Osteoblast (primary cell): ENCODE measurements at places on chromosomes 7 and 10. TPM values are rescaled to one million over a fixed set of nuclear protein-coding genes. Genes with fewer than 3 reads are reported as not detected.
A peak's percentile ranks its signal among the peaks of the same experiment; 100 is the strongest.

Gene CYP2E1
- total RNA-seq, result 1.5 and 1.8 TPM in 2 replicates

Gene PHYHIPL
- not detected in 2 replicates for total RNA-seq

Gene PRKCQ
- total RNA-seq, result not detected in 2 replicates

Gene ETV1
- 15.9 and 22.4 TPM in 2 replicates for total RNA-seq

Gene TMEM130
- total RNA-seq, result 0.88 and 1.1 TPM in 2 replicates

Gene LRRN3
- 2.2 and 2.4 TPM in 2 replicates for total RNA-seq

Gene HMX2
- total RNA-seq, result not detected in 2 replicates

DNA sequence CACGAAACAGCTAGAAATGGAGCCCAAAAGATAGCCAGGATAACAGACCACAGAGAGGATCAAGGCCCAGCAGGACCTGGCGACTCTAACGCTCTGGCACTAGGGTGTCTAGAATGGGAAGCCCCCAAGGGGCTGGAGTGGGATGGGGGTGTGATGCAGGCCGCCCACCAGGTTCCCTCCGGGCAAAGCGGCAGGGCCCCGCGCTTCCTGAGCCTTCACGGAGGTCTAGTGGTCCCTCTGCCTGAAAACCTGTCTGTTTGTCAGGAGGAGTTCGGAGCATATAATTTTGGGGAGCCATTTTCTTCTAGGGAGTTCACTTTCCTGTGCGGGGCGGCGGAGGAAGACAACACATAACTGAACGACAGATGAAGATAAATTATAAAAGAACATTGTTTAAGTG is 48.2 kb upstream of the FXYD4 start:
- peaks cover 9% of the 10 kb centered on the region for H3K27me3 ChIP-seq
- DNase-seq, result peak; percentile 61
- H3K4me1 ChIP-seq, result no peaks in the 10 kb centered on the region
- no peaks in the 10 kb centered on the region for H3K36me3 ChIP-seq
- H3K27ac ChIP-seq, result no peak overlapping the region

DNA sequence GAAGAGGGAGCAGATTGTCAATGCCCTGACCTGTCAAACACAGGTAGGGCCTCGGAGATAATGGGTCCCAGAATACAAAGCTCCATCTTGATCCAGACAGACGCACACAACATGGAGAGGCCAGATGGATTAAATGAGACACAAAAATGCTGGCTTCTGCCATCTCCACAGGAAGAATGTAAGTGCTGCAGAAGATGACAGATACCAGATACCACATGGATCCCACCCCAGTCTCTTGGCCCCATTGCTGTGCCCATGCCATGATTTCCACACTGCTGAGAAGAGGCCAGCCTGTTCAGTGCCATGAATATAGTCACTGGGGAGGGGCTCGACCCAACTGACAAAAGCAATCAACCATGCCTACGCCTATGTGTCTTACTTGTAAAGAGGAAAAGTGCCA is 487.9 kb downstream of the PARD3 start:
- no peak overlapping the region for H3K27ac ChIP-seq
- H3K4me1 ChIP-seq, result peaks cover 17% of the 10 kb centered on the region
- DNase-seq, result no peak
- H3K36me3 ChIP-seq, result no peaks in the 10 kb centered on the region
- no peak overlapping the region for H3K4me3 ChIP-seq

GRCh38 chr10:71887743-71888142 is 36.7 kb upstream of the PSAP start:
- H3K4me1 ChIP-seq, result peaks cover 11% of the 10 kb centered on the region
- H3K27me3 ChIP-seq, result peaks cover 4% of the 10 kb centered on the region
- no peak for DNase-seq

DNA sequence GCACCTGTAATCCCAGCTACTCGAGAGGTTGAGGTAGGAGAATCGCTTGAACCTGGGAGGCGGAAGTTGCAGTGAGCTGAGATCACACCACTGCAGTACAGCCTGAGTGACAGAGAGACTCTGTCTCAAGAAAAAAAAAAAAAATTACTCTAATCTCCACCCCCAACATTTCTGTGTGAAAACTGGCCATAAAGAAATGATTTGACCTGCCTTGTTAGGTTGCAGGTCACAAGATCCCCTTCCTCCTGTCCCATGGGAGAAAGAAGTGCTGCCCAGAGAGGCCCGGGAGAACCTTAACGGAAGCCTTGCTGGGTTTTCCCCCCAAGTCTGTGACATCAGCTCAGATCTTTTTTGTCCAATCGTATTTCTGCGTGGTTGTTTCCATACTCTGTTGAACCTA is 8.7 kb upstream of the CALHM1 start:
- no peak overlapping the region for H3K4me3 ChIP-seq
- H3K27ac ChIP-seq, result no peak overlapping the region
- H3K27me3 ChIP-seq, result no peaks in the 10 kb centered on the region
- H3K4me1 ChIP-seq, result no peaks in the 10 kb centered on the region

- no peaks in the 10 kb centered on the region for H3K27me3 ChIP-seq
- peak; percentile 17 for DNase-seq
- H3K27ac ChIP-seq, result no peak overlapping the region
- no peaks in the 10 kb centered on the region for H3K4me1 ChIP-seq
Observed at GRCh38 chr7:156460858-156461627, 179.5 kb upstream of the RNF32 start.

DNA sequence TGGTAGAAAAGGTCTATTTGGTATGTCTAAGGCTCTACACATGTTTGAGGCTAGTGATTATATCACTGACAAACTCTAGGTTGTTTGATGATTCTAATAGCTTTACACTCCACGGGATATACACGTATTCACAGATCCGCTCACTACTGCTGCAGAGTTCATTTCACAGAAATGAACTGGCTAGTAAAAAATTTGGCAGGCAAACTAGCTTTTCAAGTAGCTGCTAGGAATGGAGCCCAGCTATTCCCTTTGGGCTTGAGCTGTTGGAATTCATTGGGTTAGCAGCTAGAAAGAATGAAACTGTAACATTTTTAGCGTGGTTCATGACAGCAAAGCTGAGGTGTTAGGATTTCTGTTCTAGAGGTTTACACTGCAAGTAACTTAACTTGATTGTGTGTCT is 37.6 kb downstream of the R3HCC1L start:
- H3K4me1 ChIP-seq, result peaks cover 18% of the 10 kb centered on the region
- peak overlapping the region; percentile 4 for H3K27ac ChIP-seq
- no peaks in the 10 kb centered on the region for H3K36me3 ChIP-seq
- peak overlapping the region; percentile 54 for H3K4me3 ChIP-seq

DNA sequence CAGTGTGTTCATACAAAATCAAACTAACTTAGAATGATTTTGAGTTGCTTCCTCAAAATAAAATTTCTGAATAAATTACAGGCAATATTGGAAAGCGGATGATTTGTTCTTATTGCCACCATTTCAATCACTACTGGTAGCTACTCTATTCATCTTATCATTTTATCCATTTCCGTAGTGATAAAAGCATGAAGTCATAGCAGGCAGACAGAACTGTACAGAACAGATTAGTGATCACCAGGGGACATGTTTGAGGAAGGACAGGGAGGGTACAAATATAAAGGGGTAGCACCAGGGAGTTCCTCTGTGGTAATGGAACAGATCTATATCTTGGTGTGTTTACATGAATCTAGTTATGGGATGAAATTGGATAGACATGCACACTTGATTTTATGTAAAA is 138.5 kb downstream of the WNT2 start:
- no peak for DNase-seq
- H3K4me1 ChIP-seq, result peaks cover 16% of the 10 kb centered on the region
- H3K4me3 ChIP-seq, result no peak overlapping the region
- H3K27ac ChIP-seq, result no peak overlapping the region
- no peaks in the 10 kb centered on the region for H3K36me3 ChIP-seq

- peaks cover 71% of the 10 kb centered on the region for H3K4me1 ChIP-seq
- DNase-seq, result no peak
- H3K27ac ChIP-seq, result peak overlapping the region; percentile 81
- no peaks in the 10 kb centered on the region for H3K36me3 ChIP-seq
- H3K4me3 ChIP-seq, result no peak overlapping the region
Observed at GRCh38 chr7:139726485-139726869, 51.3 kb downstream of the HIPK2 start.

DNA sequence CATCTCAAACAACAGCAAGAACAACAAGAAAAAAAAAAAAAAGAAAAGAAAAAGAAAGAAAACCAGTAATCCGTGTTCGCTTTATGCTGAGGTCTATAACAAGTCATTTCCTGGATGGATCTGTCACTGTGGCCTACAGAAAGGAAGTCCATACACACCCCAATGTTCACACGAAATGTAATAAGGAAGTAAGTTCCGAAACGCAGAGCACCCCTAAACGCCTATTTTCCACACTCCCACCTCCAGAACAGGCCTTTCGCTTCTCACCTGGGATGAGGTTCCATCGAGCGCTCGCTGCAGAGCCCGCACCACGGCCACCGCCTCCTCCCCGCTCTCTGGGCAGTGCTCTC is 735 bp downstream of the ZNF394 start:
- peak overlapping the region; percentile 93 for H3K27ac ChIP-seq
- peak overlapping the region; percentile 97 for H3K4me3 ChIP-seq
- DNase-seq, result peak; percentile 74
- H3K27me3 ChIP-seq, result no peaks in the 10 kb centered on the region
- H3K4me1 ChIP-seq, result peaks cover 11% of the 10 kb centered on the region
- peaks cover 20% of the 10 kb centered on the region for H3K36me3 ChIP-seq

GRCh38 chr7:51430480-51431086 is 114.0 kb upstream of the COBL start:
- H3K36me3 ChIP-seq, result no peaks in the 10 kb centered on the region
- DNase-seq, result peak; percentile 63
- no peak overlapping the region for H3K4me3 ChIP-seq
- H3K4me1 ChIP-seq, result no peaks in the 10 kb centered on the region

DNA sequence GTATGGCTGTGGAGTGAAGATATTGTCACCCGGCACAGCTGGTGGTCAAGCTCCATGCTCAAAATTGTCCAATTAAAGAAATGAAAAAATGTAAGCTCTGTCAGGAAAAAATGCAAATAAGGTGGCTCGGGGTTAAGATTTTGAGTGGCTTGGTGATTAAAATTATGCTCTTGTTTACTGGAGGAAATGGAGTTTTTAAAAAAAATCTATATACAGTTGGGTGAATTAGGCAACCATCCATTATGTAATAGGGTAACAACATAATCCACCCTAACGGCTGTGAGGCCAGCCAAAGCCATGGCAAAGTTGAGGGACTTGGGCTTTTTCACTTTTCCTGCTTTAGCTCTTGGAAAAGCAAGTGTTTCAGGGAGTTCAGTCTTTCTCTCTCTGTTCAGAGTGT is 260.8 kb upstream of the HABP2 start:
- DNase-seq, result no peak
- no peak overlapping the region for H3K4me3 ChIP-seq
- H3K36me3 ChIP-seq, result no peaks in the 10 kb centered on the region
- no peaks in the 10 kb centered on the region for H3K4me1 ChIP-seq
- H3K27ac ChIP-seq, result no peak overlapping the region
- H3K27me3 ChIP-seq, result peaks cover 8% of the 10 kb centered on the region

GRCh38 chr7:16356301-16356958 is 64.9 kb downstream of the CRPPA start:
- DNase-seq, result peak; percentile 47
- no peaks in the 10 kb centered on the region for H3K36me3 ChIP-seq
- H3K4me1 ChIP-seq, result no peaks in the 10 kb centered on the region
- H3K4me3 ChIP-seq, result no peak overlapping the region
- H3K27me3 ChIP-seq, result no peaks in the 10 kb centered on the region
- no peak overlapping the region for H3K27ac ChIP-seq

DNA sequence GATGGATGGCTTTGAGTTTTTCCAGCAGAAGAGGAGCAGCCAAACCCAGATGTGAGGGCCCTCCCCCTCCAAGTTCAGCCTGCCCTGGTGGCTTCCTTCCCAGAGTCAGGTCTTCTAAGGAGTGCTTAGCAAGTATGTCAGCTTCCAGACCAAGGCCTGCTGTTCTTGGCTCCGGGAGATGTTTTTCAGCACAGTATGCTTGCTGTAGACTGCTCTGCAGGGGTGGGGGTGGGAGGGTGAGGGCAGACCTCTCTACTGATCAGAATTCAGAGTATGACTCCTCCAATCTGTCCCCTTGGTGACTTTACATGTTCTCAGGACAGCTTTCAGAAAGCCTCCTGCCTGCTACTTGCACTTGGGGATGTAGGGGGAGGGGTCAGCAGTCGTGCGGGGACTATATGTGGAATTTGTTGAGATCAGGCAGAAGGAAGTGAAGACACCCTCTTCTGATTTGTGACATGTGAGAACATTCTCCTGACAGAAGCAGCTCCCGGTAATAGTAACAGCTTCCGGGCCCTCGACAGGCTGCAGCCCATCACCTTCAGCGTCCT is 516.4 kb upstream of the ZMIZ1 start:
- H3K4me3 ChIP-seq, result no peak overlapping the region
- H3K27ac ChIP-seq, result no peak overlapping the region
- no peaks in the 10 kb centered on the region for H3K36me3 ChIP-seq
- peaks cover 10% of the 10 kb centered on the region for H3K27me3 ChIP-seq
- peaks cover 5% of the 10 kb centered on the region for H3K4me1 ChIP-seq

DNA sequence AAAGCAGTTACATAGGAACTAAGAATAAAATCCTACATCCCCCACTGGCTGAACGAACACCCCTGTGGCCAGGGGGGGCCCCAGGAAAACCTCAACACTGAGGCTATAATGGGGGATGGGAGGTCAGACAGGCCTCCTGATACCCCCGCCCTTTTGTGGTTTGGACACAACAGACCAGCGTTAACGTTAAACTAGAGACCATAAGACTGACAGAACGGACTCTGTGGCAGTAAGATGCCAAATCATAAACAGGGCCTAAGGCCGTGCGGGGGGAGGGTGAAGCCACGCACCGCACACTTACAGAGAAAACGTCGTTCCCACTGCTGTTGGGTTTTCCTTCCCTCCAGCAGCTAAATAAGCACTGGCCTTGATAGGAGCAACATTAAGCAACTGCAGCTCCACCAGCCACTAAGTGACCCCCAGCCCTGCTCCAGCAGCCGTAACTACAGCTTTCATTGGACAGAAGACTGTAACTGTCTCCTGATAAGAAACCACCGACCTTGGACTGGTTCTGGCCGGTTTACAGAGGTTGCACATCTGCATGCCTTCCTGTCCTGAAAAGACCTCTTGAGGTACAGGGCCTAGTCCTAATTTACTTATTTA is 3.4 kb upstream of the PPP2R2D start:
- H3K27ac ChIP-seq, result no peak overlapping the region
- no peak overlapping the region for H3K4me3 ChIP-seq
- peaks cover 11% of the 10 kb centered on the region for H3K4me1 ChIP-seq

DNA sequence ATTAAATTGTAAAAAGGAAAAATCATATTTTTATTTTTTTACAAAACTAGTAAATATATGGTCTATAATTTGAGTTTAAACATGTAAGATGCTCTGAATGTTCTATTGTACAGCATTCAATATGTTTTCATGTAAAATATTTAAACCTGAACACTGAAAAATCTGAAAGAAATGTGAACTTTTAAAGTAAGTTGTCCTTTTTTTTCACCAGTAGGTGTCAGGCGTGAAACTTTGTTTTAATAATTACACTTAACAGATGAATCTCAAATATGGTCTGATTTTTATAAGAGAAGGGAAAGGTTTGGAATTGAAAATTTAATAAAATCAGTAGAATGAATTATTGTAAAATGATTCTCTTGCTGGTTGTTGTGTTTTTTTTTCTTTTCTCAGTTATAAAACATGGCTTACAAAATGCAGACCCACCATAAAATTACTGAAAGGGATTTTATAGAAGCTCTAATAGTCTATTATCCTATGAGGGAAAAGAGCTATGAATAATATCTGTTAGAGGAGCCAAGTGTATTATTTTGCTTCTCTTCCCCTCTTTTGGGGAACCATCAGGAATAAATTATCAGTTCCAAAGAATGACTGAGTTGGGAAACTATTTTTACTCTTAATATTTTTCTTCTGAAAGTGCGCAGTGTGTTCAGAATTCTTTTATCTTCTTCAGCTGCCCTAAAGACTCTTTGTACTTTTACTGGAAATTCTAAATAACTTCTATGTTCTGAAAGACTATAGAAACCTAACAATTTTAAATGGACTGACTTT is 217.7 kb upstream of the FZD1 start:
- H3K27me3 ChIP-seq, result no peaks in the 10 kb centered on the region
- H3K36me3 ChIP-seq, result no peaks in the 10 kb centered on the region
- no peak for DNase-seq
- H3K27ac ChIP-seq, result no peak overlapping the region
- H3K4me3 ChIP-seq, result no peak overlapping the region
